ENCODE measurements at places on chromosomes 12 and 14.

DNA sequence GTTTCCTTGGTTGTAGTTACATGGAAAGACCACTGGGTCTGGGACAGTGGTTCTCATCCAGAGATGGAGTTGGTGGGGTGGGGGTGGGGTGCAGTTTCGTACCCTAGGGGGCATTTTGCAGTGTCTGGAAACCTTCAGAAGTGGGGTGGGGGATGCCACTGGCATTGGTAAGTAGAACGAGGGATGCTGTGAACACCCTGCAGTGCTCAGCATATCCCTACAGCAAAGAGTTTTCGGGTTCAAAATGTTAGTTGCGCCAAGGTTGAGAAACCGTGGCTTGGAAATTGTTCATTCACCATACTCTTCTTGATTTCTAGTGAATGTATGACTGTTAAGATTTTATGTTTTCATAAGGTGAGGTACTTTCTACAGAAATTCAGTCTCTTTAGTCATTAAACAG is 28.7 kb downstream of the TRAF3 start:
- DNase-seq, result no peak

- DNase-seq, result peak; percentile 24
Measured at GRCh38 chr14:105602243-105602750, 75.9 kb downstream of the TMEM121 start.

DNA sequence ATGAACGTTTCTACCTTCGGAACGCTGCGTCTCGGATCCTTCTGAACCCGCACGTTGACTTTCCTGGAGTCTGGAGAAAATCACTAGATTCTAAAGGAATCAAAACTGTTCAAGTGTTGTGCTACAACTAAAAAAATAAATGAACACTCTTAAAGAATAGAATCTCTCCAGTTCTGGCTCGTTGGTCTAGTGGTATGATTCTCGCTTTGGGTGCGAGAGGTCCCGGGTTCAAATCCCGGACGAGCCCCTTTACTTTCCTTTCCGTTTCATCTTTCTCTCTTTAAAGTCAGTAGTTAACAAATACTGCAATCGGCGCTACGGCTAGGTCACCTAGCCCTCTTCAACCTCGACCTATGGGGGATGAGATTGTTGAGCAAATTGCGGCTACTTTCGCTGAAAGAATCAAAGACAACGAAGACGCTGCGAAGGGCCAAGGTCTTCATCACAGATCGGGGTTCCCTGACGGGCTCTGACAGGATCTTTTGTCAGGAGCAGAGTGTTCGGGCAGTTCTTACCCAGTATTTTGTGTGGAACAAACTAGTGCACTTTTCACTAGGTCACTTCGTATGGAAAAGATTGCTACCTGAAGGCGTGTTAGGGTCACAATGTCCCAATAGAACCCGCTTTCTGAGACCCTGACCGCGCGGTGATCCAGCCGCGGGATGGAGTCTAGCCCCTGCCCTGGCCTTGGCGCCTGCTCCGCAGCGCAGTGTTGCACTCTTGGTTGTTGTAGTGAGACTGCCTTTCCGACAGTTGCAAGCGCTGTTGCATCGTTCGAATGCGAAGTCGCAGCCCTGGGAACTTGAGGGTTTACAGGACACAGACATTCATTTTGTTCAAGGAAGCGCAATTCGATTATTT is 8.4 kb downstream of the OR6S1 start:
- DNase-seq, result peak; percentile 94

DNA sequence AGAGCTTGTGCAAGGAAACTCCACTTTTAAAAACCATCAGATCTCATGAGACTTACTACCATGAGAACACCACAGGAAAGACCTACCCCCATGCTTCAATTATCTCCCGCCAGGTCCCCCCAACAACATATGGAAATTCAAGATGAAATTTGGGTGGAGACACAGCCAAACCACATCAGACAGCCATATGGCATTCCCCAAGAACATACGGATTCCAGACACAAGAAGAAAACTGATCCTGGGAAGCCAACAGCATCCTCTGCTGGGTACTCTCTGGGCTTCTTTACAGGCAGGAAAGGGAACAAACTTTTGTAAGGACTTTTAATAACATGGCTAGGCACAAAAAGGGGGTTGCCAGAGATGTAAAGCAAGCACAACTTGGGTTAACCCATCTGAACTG is 127.2 kb downstream of the TMEM132C start:
- no peak for DNase-seq

GRCh38 chr12:10393291-10393690 is 3.5 kb upstream of the KLRK1 start:
- DNase-seq, result no peak
